Esophagus squamous epithelium (tissue), 5 donors: ENCODE measurements at places on chromosomes 1 and 21.

DNA sequence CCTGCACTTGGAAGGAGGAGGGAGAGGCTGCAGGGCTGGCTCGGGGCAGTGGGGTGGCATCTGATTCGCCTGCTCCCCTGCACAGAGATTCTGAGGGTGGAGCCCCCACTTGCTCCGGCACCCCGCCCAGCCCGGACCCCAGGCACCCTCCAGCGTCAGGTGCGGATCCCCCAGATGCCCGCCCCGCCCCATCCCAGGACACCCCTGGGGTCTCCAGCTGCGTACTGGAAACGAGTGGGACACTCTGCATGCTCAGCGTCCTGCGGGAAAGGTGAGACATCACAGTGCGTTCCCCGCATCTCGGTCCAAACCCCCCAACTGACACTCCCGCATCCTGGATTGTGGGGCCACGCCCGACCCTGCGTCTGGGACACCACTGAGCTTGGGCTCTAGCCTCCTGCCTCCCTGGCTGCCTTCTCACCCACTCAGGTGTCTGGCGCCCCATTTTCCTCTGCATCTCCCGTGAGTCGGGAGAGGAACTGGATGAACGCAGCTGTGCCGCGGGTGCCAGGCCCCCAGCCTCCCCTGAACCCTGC lies 7.9 kb downstream of the ADAMTSL4 start:
- DNase-seq, result no peak

- DNase-seq, result no peak
These were observed 3.9 kb upstream of the ARHGAP30 start for GRCh38 chr1:161073474-161074121.

- no peak for DNase-seq
These were observed 34.6 kb downstream of the OBSCN start for GRCh38 chr1:228242409-228242808.

DNA sequence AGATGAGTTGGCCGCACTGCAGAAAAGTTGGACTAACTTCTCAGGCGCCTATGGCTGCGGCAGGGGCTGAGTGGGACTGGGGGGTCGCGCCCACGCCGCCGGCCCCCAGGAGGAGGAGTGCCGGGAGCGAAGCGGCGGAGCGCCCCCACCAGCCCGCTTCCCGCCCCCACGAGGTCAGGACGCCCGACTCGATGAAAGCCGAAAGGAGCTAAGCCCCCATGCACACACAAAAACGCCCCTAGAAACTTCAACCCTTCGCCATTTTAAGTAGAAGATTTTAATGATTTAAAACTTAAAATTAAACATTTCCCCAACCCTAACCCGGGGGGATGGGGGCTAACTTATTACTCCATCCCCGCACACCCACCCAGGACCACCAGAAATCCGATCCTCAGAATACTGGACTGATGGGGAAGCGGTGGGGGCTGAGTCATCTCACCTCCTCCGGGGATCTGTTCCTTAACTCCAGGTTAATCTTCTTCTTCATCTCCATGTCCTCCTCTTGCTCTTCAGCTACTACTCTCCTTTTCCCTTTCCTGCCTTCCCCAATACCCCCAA lies 539 bp downstream of the ANP32E start:
- DNase-seq, result no peak

DNA sequence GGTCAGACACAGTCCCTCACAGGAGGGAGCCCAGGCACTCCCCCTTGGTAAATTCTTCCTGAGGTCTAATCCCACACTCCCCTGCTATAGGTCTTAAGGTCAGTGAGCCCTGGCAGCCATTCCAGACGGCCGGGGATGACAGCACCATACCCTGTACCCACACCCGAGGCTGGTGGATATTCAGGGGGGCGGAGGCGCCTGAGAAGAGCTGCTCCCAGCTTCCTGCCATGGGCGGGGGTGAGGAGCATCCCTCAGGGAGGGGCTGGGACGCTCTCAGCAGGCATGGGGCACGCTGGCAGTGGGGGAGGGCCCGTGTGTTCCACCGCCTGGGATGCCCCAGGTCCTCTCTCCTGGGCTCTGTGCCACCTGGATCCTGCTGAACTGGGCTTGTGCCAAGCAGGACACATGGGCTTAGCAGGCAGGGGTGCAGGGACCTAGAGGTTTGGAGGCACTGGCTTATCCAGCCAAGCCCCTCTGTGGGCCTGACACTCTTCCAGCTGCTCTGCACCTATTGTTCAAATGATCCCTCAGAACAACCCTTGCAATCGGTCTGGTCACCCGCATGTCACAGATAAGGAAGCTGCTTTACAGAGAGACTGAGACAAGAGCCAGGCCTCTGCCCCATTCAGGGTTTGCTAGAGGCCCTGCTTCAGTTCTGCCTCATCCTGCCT lies 5.7 kb upstream of the ADGRB2 start:
- no peak for DNase-seq

GRCh38 chr1:39076127-39076798 lies 50.1 kb downstream of the NDUFS5 start:
- DNase-seq, result no peak

GRCh38 chr1:58818075-58818474 lies 34.2 kb upstream of the JUN start:
- no peak for DNase-seq

GRCh38 chr1:94648225-94649007 lies 106.9 kb upstream of the F3 start:
- DNase-seq, result no peak

- DNase-seq, result no peak
These were observed 841 bp downstream of the SNX27 start for GRCh38 chr1:151612501-151613281.
